ENCODE measurements at places on chromosomes 11 and 22.

DNA sequence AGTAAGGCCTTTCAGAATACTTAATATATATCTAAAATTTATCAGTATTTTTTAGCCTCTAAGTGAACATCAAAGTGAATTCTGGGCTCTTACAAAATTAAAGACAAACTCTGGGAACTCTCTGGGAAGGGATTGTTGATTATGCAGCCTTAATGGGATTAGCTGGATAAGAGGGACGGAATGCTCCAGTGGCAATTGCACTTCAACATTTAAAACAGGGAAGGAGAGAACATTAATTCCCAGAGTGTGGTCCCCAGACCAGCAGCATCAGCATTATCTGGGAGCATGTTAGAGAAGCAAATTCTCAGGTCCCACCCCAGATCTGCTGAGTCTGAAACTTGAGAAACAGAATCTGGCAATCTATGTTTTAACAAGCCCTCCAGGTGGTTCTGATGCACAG, 46.5 kb downstream of the POLD3 start:
- no peak for DNase-seq

DNA sequence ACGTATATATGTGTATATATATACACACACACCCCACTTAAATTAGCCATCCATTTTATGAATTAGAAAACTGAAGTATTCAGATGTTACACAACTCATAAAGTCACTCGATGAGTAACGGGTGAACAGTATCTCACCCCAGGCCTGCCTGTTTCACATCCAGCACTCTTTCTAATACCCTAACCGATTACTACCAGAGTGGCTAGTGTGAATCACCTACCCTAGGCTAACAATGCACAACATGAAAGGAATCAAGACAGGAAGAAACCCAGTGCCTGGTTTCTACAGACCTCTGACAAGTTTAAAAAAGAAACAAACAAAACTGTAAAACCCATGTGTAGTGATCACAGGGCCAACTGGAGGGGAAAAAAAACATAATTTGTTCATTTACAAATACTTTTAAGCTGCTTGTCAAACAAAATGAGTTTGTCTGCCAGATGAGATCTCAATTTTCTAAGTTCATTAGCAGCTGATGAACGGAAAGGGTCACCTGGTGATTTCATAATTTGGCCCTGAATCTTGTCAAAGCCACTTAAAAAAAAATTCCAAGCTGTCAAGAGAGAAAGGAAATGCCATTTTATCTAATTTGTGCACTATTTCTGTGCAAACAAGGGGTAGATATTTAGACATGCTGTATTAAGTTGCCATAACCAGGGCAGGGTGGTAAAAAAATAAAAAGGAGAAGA, 134.8 kb downstream of the LARGE1 start:
- DNase-seq = no peak

DNA sequence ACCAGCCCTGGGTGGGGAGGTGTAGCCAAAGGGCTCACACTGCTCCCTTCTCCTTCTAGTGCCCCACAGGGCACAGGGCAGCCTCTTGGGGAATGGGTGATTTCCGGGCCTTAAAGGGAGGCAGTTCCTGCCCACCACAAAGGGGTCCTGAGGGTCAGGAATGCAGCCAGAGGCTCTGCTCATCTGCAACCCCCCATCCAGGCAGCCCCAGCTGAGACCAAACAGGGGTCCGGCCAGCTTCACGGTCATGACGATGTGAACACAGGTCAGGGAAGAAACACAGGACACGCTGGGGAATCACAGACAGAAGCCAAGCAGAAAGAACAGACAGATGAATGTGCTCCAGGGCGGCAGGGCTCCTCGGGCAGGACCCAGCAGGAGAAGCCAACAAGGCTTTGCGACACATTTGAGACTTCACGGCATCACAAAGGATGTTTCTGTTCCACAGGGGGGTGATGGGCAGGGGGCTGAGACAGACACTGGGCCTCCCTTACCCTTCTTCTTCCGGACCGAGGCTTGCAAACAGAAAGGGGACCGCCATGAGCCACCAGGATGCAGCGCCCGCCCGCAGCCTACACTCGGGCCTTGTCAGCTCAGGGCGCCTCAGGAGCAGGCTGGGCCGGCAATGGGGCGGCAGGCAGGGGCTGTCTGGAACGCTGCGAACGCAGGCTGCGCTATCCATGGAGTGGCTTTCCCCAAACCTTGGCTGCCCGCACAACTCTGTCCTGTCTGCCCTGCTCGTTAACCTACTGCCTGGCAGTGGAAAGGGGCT, 101.9 kb downstream of the CTTN start:
- no peak for DNase-seq

- DNase-seq = no peak
Measured at GRCh38 chr11:65630215-65630614, 7.7 kb upstream of the SIPA1 start.

- no peak for DNase-seq
Measured at GRCh38 chr11:79198898-79199250, 242.0 kb downstream of the TENM4 start.

GRCh38 chr22:44225812-44226211, 45.1 kb downstream of the PARVG start:
- no peak for DNase-seq

GRCh38 chr11:97389270-97389669, 999.5 kb downstream of the JRKL start:
- DNase-seq = no peak

GRCh38 chr11:113529606-113530005, 54.4 kb upstream of the DRD2 start:
- no peak for DNase-seq

DNA sequence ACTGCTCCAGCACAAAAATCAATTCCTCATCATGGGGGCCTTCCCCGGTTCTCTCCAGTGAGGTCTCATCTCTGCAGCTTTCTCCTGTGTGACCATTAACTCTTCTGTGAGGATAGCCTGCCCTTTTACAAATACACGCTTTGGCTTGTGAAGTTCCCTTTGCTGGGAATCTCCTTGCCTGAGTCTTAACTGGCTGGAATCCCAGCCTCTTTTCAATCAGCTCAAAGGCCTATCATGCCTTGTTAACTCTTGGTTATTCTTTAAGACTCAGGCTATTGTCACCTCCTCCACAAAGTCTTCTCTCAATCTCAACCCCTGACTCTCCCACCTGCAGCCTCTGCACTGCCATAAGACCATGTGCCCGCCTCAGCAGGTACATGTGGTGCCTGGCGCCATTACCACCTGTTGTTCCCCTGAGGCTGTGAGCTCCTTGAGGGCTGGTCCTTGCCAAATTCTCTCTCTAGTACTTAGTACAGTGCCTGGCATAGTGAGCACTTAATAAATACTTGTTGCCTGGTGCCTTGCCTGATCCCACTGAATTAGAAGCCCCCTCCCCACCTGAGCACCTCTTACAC, 128.2 kb downstream of the ST3GAL4 start:
- no peak for DNase-seq

GRCh38 chr11:104155375-104155774, 8.6 kb downstream of the PDGFD start:
- DNase-seq = no peak

DNA sequence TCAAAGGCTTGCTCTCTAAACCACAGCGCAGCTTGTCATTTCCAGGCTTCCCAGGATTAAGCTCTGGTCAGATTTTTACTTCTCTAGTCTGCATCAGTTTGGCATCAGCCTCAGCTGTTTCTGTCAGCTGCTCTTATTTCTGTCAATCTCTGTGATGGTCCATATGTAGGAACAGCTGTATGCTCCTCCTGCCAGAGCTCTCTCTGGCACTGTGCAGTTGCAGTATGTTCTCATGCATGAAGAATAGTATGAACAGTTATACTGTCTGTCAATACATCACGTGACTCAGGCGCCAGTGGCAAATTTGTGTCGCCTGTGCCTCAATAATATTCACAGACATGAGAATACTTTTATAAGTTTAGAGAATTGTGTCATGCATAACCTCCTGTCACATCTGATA, 6.7 kb downstream of the OR6M1 start:
- no peak for DNase-seq

- no peak for DNase-seq
Measured at GRCh38 chr11:15941206-15941770, 415.1 kb downstream of the SOX6 start.

DNA sequence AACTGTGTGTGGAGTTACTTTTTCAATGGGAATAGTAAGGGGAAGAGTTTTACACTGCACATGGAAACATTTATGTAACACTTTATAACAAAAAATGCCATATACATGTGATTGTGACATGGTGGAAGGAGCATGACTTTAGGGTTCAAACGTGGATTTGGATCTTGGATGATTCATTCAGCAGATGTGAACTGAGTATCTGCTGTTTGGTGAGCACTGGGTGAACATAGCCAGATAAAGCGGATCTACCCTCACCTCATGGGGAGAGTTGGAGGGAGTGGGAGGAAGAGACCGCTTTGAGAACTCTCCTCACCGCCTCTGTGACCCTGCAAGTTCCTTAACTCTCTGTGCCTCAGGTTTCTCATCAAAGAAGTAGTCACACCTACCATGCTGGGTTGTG, 3.1 kb downstream of the NAA40 start:
- DNase-seq = no peak

GRCh38 chr11:46247659-46248058, 29.8 kb upstream of the CREB3L1 start:
- no peak for DNase-seq

DNA sequence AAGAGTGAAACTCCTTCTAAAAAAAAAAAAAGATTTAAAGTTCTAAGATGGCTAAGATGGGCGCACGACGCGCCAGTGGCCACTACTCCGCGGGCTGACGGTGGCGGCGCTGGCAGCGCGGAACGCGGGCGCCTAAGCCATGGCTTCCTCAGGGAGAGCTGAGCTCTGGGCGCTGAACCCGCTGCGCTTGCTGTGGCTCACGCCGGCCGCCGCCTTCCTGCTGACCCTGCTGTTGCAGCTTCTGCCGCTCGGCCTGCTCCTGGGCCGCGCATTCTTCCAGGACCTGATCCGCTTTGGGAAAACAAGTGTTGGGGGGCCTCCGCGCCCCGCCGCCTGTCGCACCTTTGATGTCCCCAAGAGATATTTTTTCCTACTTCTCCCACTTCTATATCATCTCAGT, 19.5 kb downstream of the OOSP3 start:
- no peak for DNase-seq

DNA sequence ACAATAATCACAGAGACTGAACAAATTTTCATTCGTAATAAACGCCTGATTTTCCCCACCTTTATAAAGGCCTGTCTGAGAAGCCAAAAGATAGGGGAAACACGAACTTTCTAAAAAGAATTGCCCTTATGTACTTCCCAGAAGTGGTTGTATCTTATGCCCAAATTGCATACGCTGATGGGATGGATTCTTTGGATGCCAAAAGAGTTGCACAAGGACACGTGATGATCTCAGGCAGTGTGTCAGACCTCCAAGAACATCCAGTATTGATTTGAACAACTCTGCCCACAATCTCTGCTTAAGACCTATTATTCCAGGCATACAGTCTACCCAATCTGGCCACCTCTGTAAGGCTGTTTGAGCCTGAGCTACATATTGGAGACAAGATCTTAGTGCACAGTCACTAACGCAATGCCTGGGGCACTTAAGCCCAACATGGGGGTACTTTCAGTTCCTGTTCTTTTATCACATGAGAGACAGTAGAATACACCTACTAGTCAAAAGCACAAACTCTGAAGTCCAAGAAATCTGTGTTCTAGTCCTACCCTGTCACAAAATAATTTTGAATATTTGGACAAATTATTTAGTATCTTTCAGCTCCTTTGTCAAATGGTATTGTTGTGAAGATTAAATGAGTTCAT, 38.9 kb downstream of the OR10A6 start:
- DNase-seq = no peak

GRCh38 chr22:39960791-39961746, 872 bp downstream of the TMA7B start:
- DNase-seq = peak; percentile 49

- no peak for DNase-seq
Measured at GRCh38 chr11:125883375-125883774, 4.1 kb upstream of the HYLS1 start.

- no peak for DNase-seq
Measured at GRCh38 chr11:126817096-126817495, 183.5 kb downstream of the KIRREL3 start.

DNA sequence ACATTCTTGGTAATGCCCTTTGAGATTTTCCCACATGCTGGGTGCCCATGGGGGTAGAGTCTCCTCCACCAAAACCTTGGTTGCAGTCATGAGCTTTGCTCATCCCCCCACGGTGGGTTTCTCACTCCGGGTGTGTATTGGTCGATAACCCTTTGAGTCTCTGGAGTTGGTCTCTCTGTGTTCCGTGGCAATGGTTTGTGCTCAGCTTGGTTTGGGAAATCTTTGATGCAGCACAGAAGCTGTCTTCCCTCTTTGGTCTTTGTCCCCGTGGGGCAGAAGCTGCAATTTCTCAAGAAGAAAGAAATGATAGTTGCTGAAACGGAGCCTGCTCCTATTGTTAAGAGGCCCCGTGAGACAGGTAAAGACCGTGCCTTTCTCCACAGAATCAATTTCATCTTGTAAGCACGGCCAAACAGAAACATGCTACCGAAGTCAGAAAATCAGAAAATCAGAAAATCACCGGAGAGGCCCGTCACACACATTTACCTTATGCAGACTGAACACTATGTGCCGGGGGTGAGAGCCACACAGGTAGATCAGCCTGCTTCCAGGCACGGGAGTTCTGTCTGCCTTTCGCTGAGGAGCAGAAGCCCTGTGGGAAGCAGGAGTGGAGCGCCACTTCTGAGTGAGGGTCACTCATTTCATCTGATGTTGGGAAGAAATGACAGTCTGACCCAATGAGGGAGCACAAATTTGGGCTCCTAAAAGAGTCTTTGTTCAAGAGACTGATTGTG, 186.1 kb downstream of the TBC1D22A start:
- DNase-seq = no peak

GRCh38 chr11:127568891-127569290, 568.3 kb upstream of the KIRREL3 start:
- no peak for DNase-seq

- DNase-seq = no peak
Measured at GRCh38 chr11:63608353-63609345, 5.6 kb downstream of the PLAAT3 start.

GRCh38 chr22:28883917-28884746, 760 bp downstream of the ZNRF3 start:
- DNase-seq = no peak

- DNase-seq = no peak
Measured at GRCh38 chr11:63745304-63746170, 23.0 kb downstream of the ZFTA start.

GRCh38 chr11:13666708-13667107, 1.8 kb upstream of the FAR1 start:
- no peak for DNase-seq

- DNase-seq = no peak
Measured at GRCh38 chr11:1838426-1839144, at the start of gene TNNI2. TSS of gene TNNI2 (plus strand) at chr11:1838981. CDS start at chr11:1839697, 716 bp downstream.

- DNase-seq = no peak
Measured at GRCh38 chr22:44363980-44364750, 51.4 kb upstream of the SHISAL1 start.
